OCI-LY7 (cell line): ENCODE measurements at places on chromosomes 13 and 19. TPM values are rescaled to one million over a fixed set of nuclear protein-coding genes. Genes with fewer than 3 reads are reported as not detected.

DNA sequence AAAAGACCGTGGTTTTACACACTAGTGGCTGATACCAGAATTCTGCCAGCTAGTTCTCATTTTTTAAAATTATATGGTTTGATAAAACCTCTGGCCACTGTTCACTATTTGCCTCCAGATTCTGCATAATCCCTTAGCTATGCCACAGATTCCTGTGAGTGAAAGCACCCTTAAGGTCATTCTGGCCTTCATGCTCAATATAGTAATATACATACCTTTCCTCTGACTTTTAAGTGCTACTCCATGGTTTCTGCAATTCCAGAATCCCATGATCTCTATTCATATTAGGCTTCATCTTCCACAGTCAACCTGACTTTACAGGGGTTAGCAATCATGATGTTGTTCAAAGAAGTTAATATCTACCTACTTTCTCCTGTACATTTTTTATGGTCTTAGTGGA, 274.1 kb upstream of the EDNRB start:
- no peak for DNase-seq

DNA sequence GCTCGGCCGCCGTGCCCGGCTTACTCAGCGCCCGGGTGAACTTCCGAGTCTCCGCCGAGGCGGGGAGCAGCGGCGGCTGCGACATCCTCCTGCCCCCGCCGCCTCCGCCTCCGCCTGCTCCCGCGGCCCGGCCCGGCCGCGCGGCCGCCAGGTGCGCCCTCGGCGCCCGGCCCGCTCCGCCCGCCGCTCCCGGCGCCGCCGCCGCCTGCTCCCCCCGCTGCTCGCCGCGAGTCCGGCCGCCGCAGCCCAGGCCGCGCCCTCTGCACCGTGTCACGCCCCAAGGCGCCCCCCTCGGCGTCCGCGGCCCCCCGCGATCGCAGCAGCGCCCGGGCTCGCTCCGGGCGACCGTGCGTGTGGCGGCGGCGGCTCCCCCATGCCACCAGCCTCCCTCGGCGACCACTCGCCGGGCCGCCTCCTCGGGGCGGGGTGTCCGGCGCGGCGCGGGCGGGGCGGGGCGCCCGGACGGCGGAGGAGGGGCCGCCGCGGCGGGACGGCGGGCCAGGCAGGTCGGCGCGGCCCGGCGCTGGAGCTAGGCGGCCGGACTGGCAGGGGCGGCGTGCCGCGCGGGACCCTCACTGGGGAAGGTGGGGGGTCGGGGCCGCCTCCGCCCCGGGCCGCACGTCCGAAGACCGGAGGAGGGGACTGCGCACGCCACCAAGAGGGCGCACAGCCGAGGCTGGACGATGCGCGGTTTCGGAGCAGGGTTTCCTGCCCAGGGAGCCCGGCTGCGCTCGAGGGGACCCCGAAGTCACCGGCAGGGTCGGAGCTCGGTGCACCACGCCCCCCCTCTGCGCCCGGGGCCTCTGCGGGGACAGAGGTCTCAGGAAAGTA, 108.6 kb upstream of the DOCK9 start:
- peak; percentile 72 for DNase-seq

- no peak for DNase-seq
Measured at GRCh38 chr19:5271145-5271544, 69.5 kb downstream of the PTPRS start.

- DNase-seq, result no peak
Measured at GRCh38 chr13:96741779-96742178, 252.5 kb downstream of the OXGR1 start.

- no peak for DNase-seq
Measured at GRCh38 chr13:106083620-106084350, 451.7 kb downstream of the EFNB2 start.

DNA sequence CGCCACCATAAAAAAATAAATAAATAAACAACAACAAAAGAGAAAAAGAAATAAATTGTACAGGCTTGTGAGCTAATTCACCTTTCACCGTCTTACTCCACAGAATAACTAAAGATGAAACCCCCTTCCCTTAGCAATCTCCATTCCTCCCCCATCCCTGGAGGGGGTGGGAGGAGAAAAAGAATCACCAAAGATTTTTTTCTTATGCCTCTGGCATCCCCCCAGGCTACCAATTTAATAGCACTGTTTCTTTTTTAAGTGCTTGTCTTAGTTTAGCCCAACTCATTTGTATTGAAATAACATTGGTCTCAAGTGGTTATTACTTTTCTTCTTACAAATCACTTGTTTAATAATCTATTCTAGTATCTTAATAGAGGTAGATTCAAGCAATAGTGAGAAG, 23.9 kb upstream of the KLF5 start:
- no peak for DNase-seq

The ALG11 gene
- 19.4 and 25.0 TPM in 2 replicates for total RNA-seq

The ZNF99 gene
- not detected in 2 replicates for total RNA-seq

The FUT1 gene
- not detected in 2 replicates for total RNA-seq

The RNF225 gene
- total RNA-seq, result 0.77 and 1.7 TPM in 2 replicates
